ENCODE measurements at places on chromosomes 2 and 18.

DNA sequence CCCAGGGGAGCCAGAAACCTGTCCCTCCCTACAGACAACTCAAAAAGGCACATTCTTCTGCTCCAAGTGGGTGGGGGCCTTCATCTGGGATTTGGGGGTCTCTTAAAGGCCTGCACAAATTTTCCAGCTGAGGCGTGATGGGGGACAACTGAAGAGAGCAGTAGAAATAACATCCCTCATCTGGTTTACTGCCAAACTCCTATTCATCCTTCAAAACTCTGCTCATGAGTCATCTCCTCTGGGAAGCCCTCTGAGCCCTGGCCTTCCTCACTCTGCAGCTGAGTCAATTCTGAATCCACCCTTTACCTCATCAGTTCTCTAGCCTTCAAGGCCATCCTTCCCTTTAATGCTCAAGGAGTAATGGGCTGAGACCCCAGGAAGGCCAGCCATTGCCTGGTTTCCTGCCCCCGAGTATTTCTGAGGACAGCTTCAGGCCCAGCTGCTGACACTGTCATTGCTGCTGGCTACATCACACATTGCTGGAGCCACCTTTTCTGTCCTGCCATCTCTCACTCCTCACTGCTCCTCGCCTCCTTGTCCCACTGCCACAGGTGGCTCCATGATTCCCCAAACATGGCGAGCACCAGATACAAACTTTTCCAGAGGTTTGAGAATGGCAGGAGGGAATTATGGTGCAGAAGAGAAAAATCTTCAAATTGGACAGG lies 32.2 kb upstream of the GLI2 start:
- DNase-seq, result no peak

GRCh38 chr18:34972765-34973414 lies 68.3 kb upstream of the MAPRE2 start:
- no peak for DNase-seq

GRCh38 chr2:172588931-172589330 lies 33.0 kb downstream of the PDK1 start:
- no peak for DNase-seq

- DNase-seq, result no peak
Measured at GRCh38 chr2:181164699-181165098, 184.3 kb downstream of the UBE2E3 start.

DNA sequence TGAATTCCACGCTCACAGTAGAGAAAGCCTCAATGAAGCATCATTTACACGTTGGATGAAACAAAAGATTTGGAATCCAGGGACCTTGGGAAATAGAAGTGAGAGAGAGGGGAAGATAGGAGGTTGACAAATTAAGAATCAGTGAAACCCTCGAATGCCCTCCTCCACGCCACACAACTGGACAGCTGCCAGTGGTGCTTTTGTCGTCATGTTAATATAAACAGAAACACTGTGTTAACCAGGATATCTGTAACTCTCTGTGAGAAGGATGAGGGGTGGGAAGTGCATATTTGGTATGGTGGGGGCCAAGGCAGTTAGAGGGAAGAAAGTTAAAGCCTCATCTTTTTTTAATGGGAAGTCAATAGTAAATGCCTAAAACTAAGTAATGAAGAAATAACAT lies 108.7 kb downstream of the GFPT1 start:
- DNase-seq, result no peak

GRCh38 chr2:157444641-157445040 lies 752 bp upstream of the CYTIP start:
- no peak for DNase-seq

- DNase-seq, result peak; percentile 10
Measured at GRCh38 chr2:47486841-47487497, 84.0 kb downstream of the MSH2 start.

DNA sequence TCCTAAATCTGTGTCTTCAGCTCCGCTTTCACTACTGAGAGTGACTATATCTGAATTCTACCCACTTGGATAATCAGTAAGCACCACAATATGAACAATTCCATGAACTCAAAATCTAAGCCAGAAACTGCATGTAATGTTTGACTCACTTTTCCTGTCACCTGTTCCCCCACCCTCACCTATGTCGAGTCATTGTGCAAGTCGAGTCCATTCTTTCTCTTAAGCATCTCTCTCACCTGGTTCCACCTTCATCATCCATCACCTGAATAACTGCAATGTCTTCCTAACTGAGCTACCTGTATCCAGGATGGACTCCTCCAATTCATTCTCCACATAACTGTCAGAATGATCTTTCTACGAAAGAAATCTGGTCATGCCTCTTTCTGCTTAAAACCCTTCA lies 58.2 kb downstream of the PPP1R1C start:
- no peak for DNase-seq

- no peak for DNase-seq
Measured at GRCh38 chr2:214135966-214136365, 274.9 kb upstream of the VWC2L start.

DNA sequence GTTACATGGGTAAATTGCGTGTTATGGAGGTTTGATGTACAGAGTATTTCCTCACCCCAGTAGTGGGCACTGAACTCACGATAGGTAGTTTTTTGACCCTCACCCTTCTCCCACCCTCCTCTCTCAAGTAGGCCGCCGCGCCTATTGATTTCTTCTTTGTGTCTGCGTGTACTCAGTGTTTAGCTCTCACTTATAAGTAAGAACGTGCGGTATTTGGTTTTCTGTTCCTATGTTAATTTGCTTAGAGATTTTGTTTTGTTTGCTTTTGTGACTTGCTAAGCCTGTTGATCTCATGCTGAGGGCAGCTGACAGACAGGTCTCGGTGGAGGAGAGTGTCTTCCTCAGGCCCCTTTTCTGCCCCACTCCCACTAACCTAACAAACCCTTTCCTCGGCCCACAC lies 36.2 kb downstream of the ACOXL start:
- no peak for DNase-seq

DNA sequence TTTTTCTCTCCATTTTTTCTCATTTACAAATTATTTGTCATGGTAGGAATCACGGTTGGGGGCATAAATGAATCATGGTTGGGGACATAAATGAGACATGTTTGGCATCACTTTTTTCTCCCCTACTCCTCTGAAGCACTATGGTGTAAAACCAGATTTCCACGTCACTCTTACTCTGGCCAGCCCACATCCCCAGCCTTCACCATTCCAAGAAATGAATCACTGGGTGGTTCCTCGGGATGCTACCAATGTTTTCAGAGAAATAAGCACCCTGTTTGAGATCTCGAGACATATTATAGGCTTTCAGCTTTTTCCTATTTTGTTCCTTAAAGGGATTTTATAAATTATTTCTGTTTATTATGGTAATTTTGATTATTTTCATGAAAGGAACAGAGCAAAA lies 155.0 kb upstream of the SLC8A1 start:
- no peak for DNase-seq

DNA sequence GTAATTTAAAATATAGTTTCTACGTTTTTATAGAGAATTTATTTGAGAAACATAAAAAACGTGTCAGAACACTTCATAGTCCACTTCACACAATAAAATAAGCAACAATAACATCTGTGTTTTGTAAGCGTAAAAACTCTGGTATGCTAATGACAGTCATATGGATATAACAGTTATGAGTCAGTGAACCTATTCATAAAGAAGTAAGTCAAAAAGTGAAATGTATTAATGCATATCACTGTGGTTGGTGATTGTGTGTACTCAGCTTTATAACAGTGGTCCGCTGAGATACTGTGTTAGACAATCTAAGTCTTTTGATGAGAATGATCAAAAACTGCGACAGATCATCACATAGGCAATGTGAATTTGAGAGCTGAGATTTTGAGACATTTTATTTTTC lies 153.2 kb downstream of the WDR7 start:
- DNase-seq, result no peak

GRCh38 chr2:134287323-134287722 lies 33.5 kb downstream of the MGAT5 start:
- DNase-seq, result no peak

GRCh38 chr18:5276947-5277346 lies 18.6 kb downstream of the ZBTB14 start:
- DNase-seq, result no peak

DNA sequence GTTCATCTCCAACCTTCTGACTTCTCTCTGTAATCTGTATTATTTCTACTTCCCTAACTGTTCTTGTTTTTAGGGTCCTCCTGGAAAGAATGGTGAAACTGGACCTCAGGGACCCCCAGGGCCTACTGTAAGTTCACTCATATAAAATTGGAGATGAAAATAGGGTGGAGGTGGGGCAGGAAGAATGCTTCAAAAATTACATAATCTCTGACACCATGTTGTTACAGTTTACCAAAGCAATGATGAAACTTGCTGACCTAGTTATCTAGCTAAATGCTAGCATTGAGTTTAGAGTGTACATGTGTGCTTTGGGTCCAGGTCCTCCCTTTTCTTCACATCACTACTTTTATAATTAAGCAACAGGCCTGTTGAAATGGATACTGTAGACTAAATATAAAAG lies 23.1 kb downstream of the COL3A1 start:
- no peak for DNase-seq

DNA sequence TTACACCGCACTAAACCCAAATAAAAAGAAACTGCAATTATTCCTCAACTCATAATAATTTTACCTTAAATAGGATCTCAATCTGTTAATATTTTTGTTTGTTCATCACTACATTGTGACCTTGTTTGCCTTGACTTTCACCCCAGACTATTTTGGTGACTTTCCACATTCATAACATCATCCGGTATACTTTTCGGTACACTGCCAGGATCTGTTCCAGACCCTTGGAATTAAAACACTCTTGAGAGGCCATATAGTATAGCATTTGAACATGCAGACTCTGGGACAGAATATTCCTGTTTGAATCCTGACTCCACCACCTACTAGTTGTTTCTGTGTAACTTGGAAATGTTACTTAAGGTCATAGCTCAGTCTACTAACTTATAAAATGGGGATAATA lies 577.4 kb downstream of the METTL4 start:
- DNase-seq, result no peak

GRCh38 chr2:238024986-238025385 lies 35.8 kb upstream of the SCLY start:
- DNase-seq, result peak; percentile 87

- DNase-seq, result no peak
Measured at GRCh38 chr18:48800876-48801727, 149.7 kb downstream of the SMAD7 start.

DNA sequence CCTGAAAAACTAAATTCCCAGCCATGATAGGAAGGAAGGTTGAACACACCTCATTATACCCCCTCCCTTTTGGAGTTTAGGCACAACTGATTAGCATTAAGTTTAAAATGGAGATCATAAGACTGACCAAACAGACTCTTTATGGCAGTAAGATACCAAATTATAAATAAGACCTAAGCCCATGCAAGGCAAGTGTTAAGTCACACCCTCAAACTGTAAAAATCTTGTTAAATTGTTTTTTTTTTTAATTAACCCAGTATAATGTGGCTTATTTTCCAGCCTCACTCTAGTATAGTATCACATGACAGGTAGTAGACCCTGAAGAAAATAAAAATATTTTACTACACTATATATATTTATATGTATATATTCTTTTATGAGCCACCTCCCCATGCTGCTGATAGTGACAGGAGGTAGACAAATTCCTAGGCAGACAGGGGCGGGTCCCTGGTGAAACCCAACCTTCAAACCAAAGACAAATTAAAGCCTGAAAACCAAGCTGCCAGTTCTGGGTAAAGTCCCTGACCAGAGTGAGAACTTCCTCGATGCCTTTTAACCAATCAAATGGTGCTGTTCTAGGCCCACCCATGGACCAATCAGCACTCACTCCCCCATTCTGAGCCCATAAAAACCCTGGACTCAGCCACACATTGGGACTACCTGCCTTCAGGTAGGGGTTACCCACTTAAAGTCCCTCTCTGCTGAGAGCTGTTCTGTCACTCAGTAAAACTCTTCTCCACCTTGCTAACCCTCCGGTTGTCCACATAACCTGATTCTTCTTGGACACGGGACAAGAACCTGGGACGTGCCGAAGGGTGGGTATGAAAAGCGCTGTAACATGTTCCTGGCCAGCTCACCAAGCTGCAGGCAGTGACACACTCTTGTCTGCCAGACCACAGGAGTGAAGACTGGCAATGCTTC lies 123.9 kb upstream of the B3GNT2 start:
- no peak for DNase-seq

DNA sequence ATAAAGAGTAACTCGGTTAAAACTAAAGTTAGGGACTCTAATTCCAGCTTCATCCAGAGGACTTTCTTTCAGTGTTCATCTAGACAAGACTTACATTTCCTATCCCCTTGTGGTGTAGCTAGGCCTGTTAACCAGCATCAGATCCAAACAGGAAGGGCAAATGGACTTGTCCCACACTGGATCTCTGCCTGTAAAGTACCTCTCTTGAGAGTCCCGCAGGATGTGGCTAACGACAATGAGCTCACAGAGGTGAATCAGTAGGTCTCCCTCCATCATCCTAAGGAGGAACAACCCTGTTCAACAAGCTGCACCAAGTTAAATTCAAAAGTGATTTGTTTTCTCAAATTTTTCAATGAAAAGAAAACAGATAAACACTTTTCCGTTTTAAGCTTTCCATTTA lies 412.3 kb upstream of the RGPD4 start:
- no peak for DNase-seq

GRCh38 chr2:220240641-220241040 lies 613.2 kb downstream of the SLC4A3 start:
- no peak for DNase-seq

GRCh38 chr2:238427435-238428162 lies 872 bp downstream of the ASB1 start:
- DNase-seq, result no peak

DNA sequence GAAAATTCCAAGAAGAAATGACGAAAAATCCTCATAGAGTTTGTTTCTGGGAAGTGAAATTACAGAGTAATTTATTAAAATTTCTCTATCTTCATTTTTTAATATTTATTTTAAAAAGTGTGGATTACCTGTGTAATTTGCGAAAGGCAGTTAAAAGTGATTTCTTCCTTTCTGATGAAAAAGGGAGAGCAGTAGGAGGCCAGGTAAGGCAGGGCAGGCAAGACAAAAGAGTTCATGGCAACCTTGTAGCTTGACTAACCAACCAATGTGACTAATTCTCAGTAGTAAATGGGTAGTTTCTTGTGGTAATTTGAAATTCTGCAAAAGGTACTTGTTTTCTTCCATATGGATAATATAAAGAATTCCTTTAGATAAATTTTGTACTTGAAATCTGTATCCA lies 34.9 kb upstream of the COL5A2 start:
- DNase-seq, result no peak

DNA sequence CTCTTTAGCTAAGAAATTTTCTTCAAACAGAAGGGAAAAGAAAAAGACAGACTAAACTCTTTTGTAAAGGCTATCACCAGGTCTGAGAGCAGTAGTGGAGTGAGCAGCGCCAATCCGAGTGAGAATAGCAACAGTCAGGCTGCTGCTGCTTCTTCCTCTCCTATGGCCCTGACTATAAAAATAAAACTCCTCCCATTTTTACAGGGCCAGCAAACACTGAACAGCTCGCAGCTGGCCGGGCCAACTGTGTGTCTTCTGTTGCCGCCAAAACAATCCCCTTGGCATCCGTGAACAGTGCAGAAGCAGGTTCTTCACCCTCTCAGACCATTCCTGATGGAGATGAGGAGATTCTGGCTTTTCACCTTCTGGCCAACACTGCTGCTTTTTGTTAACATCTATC lies 124.5 kb downstream of the CNTNAP5 start:
- no peak for DNase-seq

DNA sequence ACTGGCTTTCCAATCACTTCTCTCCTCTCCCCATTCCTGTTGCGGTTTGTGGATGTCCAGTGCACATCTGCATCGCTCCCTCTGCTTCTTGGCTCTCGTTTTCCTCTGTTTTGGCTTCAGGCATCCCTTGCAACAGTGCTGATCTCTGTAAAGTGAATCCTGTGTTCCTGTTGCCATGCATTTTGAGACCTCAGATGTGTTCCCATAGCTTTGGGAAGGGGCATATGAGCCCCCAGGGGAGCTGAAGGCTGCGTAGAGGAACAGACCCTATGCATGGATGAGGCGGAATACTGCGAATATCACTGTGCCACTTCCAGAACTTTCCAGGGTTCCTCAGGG lies 168.4 kb upstream of the HAAO start:
- DNase-seq, result no peak

Data from Jurkat, Clone E6-1 (cell line).